HFF-Myc (cell line): ENCODE measurements at places on chromosomes 7 and 10.
A peak's percentile ranks its signal among the peaks of the same experiment; 100 is the strongest.

DNA sequence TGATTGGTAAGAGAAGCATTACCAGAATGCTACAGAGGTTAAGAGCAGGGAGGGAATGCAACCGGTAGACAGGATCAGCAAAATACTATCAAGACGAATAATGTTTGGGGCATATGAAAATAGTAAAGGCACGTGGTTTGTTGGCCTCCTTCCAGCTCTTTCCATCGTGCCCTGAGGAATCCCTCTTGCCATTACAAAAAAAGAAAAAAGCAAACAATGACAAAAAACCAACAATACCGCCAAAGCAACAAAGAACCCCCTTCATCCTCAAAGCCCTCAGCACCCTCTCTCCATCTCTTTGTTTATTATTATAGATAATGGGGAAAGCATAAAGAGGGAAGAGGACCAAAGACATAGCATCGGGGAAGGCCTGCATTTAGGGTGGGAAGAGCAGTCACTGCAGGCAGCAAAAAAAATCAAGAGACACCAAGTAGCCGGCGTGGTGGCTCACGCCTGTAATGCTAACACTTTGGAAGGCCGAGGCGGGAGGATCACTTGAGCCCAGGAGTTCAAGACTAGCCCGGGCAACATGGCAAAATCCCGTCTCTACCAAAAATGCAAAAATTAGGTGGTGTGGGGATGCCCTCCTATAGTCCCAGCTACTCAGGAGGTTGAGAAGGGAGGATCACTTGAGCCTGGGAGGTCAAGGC is 78.0 kb downstream of the HIP1 start:
- no peak for DNase-seq

- DNase-seq, result no peak
These were observed 374.9 kb downstream of the BBS9 start for GRCh38 chr7:33504266-33504665.

- DNase-seq, result no peak
These were observed 30.7 kb downstream of the ST8SIA6 start for GRCh38 chr10:17423632-17424186.

GRCh38 chr7:78499283-78499682 is 700.7 kb downstream of the PHTF2 start:
- no peak for DNase-seq

GRCh38 chr7:94133460-94133859 is 129.3 kb upstream of the BET1 start:
- DNase-seq, result no peak

DNA sequence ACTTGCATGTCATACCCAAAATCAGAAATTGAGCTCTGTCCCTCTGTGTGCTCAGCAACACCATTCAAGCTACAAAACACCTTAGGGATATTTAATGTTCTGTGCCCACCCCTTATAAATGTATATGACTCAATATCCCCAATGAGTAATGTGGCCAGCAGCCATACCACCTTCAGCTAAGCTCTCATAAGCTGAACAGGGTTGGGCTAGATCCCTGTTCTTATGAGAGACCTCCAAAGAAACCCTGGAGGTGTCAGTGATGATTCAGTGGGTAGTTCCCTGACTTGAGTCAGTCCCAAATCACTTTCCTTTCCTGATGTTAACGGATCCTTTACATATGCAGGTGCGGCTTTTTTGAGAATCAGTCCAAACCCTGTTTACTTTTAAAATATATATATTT is 253.8 kb downstream of the CREB5 start:
- no peak for DNase-seq

- no peak for DNase-seq
These were observed 18.3 kb downstream of the ANXA11 start for GRCh38 chr10:80187060-80187459.

GRCh38 chr10:24215196-24215595 is 6.3 kb downstream of the KIAA1217 start:
- no peak for DNase-seq

DNA sequence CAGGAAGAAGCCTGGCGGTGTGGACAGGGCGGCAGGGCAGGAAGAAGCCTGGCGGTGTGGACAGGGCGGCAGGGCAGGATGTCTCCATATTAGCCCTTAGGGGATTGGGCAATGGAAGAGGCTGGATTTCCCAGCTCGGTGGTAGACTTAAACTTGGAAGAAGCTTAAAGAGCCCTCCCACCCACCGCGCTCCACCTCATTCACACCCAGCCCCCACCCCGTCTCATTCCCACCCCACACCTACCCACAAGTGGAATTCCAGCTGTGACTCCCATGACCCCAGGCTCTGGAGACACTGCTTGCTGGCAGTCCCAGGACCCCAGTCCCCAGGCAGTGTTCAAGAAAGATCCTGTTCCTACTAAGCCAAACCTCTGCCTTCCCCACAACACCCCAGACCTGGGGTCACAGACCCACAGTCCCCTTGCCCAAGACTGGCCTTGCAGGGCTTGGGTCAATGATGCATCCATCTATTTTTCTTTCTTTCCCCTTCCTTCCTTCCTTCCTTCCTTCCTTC is 34.0 kb downstream of the SPDYE6 start:
- DNase-seq, result no peak

DNA sequence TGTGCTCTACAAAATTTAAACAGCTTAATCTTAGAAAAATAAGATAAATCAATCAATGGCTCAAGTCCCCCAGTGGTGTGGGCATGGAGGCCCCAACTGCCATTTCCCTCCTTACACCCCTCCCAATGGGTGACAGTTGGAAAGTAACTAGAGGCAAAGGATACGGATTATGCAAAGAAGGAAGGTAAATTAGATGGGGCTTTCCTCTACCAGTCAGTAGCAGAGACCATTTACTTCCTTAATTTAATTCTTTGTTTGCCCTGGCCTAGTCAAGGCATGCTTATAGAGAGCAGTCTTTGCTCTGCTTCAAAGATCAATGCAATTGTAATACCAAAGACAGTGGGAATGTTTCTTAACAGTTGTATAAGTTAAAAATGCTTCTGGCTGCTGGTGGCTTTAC is 63.3 kb upstream of the PAPSS2 start:
- DNase-seq, result no peak

DNA sequence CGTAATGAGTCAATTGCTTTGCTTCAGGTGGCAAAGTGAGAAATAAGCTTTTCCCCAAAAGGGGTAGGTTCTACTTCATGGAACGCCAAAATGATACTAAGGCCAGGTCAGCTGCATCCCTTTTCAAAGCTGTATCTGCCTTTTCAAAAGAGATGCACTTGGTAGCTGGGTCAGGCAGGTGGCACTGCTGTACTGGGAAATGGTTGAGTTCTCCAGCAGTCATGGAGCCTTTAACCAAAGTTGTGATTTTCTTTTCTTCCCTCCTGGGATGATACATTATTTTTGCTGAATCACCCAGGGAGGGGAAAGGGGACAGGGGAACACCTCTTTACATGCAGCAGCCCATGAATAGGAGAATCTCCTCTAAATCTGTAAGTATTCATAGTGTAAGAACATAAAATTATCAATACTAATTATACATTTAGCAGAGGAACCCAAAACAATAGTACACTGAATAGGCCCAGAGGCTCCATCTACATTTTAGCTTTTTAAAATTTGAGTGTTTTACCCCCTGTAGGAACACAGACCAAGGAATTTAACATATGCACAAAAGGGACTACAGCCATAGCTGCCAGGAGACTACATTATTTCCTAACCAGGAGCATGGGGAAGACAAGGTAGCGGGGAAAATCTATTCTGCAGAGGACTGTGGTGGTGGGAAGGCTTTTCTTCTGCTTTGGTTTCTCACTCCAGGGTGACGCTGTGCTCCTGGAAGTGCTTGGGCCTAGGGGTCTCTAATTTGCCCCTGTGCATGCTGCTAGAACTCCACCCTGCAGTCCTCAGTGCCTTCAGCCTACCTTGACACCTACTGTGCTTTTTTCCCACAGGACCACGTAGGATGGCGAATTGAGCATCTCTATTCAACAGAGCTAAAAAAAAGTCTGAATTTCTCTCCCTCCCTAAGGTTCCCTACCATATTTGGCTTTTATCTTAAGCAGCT is 6.4 kb upstream of the GPR22 start:
- peak; percentile 48 for DNase-seq

- no peak for DNase-seq
These were observed 315.2 kb downstream of the GATA3 start for GRCh38 chr10:8369666-8370065.

DNA sequence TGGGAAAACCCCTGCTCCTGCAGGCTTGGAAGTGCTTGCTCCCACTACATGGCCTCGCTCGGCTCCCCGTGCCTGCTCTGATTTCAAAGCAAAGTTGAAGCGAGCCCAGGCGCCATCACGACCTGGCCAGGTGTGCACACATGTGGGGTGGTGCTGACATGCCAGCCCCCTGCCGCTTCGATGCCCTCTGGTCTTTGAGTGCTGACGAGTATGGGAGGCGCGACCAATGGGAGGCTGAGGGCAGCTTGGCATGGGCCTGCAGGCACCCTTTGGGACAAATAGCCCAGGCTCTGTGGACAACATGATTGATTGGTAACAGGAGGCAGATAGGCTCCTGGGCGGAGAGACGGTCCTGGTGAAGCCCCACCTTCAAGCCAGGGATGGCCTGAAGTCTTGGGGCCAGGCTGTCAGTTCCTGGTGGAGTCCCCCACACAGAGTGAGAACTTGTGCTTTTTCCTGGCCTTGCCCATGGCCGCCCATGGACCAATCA is 252.4 kb upstream of the SEMA3A start:
- no peak for DNase-seq

GRCh38 chr7:150479023-150479716 is 28.7 kb downstream of the GIMAP8 start:
- DNase-seq, result no peak

- no peak for DNase-seq
These were observed 50.9 kb downstream of the MINDY3 start for GRCh38 chr10:15809450-15809849.

DNA sequence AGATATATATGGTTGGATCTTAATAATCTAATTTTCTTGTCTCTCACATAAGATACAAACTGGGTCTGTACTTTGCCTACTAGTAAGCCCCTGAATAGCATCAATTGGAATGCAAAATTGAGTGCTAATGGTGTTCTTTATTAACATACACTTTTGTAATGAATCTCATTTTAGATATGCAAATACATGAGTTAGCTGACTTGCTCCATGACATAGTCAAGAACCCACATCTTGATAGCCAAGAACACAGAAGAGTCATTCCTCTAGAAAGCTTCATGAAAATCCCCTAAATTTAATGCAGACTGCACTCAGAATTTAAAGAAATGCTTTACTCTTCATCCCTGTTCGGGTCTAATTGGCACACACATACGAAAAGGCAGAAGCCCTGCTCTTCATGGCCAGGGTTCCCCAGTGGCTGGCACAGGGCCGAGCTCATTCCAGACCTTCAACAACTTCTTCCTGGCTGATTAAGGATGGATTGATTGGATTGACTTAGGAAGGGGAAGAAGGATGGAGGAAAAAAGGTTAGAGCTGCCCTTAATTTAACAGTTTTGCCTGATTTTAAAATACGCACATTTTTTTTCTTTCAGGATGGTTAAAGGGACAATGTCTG is 431.1 kb upstream of the KLF6 start:
- no peak for DNase-seq

DNA sequence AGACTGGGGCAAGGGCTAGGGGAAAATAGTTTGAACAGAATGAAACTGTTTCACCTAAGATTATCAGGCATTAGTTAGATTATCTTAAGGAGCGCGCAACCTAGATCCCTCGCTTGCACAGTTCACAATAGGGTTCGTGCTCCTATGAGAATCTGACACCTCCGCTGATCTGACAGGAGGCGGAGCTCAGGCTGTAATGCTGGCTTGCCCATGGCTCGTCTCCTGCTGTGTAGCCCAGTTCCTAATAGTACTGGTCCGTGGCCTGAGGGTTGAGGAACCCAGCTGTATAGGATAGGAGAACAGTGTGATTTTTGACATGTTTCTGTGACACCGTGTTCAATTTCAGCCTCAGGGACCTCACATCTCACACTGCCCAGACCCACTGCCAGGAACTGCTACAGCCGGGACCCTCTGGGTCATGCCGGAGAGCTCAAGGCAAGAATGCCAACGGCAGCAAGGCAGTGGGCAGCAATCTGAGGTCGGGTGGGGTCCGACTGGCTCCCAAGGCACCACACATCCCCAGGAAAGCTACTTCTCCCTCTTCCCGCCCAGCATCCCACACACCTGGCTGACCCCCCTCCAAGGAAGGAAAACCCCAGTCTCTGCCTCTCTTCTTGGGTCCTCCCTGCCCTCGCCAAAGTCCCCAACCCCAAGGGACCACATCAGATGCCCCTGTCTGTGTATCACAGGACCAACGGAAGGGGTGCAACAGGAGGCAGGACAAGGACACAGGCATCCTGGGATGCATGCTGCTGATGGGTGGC is 31.7 kb downstream of the CAMK2B start:
- no peak for DNase-seq

DNA sequence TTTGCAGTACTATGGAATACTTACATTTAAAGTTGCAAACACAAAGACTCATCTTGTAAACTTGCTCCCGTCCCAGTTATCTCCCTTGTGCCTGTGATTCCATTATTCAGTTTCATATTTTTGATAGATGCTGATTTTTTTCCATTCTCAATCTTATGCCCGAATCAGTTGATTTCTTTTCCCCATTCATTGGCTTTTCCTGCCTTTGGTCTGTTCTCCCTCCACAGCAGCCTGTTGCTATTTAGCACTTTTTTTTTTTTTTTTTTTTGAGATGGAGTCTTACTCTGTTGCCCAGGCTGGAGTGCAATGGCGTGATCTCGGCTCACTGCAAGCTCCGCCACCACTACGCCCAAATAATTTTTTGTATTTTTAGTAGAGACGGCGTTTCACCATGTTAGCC is 78.0 kb downstream of the ABCC2 start:
- DNase-seq, result no peak

DNA sequence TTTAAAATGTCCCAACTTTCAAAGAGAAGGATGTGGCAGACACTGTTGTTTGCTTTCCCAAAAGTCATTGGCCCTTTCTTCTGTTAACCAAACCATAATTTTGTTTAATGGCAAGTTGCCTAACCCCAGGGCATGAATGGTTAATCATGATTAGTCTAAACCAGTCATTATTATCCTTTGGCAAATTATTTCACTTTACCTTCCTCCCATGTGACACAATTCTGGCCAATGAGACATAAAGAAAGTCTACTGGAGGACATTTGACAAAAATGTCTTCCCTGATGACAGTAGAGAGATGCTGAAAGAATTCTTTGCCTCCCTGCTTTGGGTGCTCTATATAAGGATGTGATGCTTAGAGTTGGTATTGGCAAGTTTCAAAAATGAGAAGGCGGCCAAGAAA is 101.9 kb downstream of the PODXL start:
- no peak for DNase-seq

- DNase-seq, result no peak
These were observed 28.6 kb downstream of the ORC5 start for GRCh38 chr7:104179178-104179577.

DNA sequence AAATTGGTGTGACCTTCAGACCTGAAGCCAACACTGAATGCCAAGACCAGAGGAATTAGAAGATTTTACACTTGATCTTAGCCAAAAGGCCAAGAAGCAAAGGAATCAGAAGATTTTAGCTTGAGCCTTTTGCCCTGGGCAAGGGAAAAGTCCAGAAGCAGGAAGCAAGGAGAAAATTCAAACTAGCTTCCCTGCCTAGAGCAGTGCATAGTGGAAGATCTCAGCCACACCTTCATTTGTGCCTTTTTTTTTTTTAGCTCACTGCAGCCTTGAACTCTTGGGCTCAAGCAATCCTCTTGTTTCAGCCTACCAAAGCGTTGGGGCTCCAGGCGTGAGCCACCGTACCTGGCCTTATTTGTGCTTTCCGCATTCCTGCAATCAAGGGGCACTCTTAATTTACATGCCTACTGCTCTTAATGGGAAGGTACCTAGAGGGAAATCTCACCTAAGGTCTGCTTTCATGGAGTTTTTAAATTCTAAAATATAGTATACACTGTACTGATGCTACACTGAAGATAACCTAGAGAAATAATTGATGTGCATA is 8.3 kb upstream of the PIP4K2A start:
- DNase-seq, result no peak
